ENCODE measurements at places on chromosomes 5 and 9.
A peak's percentile ranks its signal among the peaks of the same experiment; 100 is the strongest.

GRCh38 chr9:34518110-34518616 is 4.6 kb downstream of the ENHO start:
- DNase-seq: no peak

GRCh38 chr9:134642385-134643181 is 980 bp downstream of the COL5A1 start:
- DNase-seq: no peak

GRCh38 chr9:21281275-21281674 is 23.8 kb downstream of the IFNA5 start:
- no peak for DNase-seq

GRCh38 chr5:132408456-132408855 is 38.9 kb downstream of the SLC22A5 start:
- no peak for DNase-seq

GRCh38 chr9:27347889-27348288 is 50.9 kb upstream of the EQTN start:
- no peak for DNase-seq

GRCh38 chr5:57772512-57772911 is 289.9 kb upstream of the ACTBL2 start:
- no peak for DNase-seq

DNA sequence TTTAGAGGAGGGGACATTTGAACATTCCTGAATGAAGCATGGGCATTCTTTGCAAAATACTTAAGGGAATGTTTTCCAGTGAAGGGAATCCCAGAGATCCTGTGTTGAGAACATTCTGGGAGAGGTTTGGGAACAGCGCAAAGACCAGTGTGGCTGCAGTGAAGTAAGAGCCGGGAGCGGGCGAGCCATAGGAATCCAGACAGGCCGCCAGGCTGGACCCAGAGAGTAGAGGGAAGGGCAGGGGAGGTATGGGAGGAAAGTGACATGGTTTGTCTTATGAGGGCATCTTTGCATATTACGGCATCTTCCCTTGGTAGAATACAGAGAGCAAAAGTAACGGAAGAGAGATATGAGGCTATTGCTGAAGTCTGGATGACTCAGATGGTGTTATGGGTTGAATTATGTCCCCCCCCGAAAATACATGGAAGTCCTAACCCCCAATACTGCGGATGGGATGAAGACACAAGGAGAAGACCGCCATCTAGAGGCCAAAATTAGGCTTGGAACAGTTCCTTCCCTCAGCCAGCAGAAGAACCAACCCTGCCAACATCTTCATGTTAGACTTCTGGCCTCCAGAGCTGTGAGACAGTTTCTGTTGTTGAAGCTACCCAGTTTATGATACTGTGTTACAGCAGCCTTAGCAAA is 268.2 kb downstream of the MAST4 start:
- no peak for DNase-seq

DNA sequence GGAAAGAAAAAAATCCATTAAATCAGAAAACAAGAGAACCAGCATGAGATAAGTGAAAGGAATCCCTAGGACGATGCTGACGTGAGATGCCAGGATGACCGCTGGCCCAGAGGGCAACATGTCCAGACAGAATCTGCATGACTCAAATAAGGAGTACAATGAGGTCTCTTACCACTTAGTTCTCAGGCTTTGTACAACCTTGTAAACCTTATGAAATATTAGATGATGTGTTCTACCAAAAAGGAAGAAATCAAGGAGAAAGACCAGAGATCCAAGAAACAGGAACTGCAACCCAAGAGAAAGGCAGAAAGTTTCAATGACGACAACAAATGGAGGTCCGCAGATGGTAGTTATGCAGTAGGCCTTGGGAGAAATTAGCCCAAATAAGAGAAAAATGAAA is 2.8 kb upstream of the GPR150 start:
- no peak for DNase-seq

DNA sequence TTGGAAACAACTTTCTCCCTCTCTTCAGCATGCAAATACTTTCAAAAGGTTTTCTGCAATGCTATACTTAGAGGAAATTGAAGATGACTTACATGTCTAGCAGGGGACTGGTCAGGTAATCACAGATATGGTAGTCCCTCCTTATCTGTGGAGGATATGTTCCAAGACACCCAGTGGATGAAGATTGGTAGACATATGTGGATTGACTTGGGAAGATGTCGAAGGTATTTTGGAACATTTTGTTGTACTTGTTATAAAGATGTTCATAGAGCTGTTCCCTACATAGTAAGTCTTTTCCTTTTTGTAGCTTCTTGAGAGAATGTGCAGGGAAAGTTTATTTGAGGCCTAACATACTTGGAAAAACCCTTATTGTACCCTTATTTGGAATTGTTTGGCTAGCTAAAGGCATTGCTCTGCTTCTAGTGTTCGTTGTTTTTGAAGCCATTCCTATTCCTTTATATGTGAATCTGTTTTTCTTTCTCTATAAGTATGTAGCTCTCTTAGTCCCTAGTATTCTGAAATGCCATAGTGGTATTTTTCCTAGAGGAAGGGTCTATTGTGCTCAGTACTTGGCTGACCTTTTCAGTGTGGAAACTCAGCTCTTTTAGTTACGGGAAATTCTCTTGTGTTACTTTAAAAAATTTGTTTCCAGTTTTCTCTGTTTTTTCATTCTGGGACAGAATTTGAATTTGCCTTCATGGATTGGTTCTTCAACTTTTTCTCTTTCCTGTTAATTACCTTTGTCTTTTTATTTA is 25.7 kb downstream of the GPR151 start:
- no peak for DNase-seq

- DNase-seq: no peak
Measured at GRCh38 chr5:163696579-163696887, 191.1 kb downstream of the MAT2B start.

DNA sequence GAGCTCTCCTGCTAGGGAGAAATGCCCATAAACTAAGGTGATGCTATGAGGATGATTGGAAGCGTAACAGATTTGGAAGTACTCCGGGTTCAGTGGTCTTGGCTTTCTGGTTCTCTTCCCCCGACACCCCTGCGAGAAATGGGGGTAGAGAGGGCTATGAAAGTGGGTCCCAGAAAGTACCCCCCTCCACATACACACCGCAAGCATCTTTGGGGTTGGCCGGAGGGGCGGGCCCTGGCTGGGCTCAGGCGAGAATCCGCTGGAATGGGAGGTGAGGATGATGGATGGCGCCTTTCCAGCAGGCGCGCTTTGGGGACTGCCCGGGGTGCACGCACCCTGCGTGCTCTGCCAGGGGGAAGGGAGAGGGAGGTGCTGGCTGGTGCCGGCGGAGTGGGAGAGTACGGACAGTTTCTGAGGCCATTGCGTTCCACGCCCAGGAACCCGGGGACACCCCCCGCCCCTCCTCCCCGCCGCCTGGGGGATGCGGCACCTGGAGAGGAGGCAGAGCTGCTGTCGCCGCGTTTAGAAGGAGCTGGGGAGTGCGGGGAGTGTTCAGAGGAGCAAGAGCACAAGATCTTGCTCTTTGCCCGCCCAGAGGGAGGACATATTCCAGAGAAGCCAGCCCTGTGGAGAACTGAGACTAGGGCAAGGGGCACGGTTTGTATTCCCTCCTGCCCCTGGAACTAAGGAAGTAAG is 1.9 kb downstream of the PCSK5 start:
- peak; percentile 2 for DNase-seq

DNA sequence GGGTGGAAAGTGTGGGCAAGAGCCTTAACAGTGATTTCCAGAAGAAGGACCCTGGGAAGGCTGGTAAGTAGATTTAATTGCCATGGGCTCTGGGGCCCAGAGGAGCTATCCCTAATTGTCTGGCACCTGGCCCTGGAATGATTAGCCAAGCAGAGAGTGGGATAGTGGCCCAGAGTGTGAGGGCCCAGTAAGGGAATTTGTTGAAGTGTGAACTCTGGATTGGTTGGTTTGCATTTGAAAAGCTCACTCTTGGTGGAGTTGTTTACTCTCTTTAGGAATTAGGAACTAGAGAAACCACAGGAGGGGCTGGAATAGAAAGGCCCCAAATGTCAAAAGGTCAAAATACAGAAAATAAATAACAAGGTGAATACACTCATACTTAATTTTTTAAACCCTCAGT is 207.1 kb downstream of the GABRG2 start:
- no peak for DNase-seq

DNA sequence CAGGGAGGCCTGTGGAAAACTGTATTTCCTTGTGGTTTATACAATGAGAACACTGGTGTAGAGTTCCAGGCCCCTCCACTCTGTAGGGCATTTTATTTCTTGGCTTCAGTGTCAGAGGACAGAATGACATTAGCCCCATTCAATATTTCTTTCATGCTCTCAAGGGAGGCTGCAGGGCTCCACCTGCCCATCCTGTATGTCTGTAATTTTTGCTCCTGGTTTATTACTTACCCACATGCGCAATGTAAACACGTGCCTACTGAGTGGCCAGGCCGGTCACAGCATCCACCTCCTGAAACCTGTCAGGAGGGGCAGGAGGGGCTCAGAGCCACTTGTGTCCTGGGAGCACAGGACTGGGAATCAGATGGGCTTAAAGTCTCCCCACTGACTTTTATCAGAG is 82.4 kb downstream of the GADD45G start:
- DNase-seq: no peak

DNA sequence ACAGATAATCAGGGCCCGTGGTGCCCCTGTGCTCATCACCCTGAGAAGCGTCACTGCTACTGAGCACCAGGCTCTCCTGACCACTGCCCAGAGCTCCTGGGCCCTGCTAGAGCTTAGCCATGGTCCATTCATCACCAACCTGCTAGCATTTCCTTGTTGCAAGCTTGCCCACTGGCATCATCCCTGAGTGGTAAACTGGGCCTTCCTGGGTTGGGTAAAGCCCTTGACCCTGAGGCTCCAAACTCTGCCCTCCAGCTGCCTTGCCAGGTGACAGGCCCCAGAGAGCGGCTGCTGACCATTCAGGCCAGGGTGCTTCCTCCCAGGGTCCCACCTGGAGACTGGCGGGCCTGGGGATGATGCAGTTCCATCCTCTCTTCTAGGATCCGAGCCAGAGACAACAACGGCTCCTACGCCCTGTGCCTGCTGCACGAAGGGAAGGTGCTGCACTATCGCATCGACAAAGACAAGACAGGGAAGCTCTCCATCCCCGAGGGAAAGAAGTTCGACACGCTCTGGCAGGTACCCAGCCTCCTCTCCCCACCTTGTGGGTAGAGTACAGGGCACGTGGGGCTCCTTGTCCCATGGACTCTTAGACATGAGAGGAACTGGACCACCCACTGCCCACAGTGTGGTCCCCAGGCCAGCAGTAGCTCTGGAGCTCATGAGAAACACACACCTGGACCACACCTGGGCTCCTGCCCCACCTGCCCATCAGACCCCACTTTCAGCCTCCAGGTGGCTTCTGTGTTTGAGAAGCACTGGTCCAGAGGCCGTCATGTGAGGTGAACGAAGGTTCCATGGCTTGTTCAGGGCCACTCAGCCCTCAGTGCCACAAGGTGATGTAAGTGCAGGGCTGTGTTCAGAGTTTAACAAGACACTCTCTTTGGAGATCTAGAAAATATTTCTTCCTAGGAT is 60.5 kb downstream of the SYK start:
- no peak for DNase-seq

DNA sequence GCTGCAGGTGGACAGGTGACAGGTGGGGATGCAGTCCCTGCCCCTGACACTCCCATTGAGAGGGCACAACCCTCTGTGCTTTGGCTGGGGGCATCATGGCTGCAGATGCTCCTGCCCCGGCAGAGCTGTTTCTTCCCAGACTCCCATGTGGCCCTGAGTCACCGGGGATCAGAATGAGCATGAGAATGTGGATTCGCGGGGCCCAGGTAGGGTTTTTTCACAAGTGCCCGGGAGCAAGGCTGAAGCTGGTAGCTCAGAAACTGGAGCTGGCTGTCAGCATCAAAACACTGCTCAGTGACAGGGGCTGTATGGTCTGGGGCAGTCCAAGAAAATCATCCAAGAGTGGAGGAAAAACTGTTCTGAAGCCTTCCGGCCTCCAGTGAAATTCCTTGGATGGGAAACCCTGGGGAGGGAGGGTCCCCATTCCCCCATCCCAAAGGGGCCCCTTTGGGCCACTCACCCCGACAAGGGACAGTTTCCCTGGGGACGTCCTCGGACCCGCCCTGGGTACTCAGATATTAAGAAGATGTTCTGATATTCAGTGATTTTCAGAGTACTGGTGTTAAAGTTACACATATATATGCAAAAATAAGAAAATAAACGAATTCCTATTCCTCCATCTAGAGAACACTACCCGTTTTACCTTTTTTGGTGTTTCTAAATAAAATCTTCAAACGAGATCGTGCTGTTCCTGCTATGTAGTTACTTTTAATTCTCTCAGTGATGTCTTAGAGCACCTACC is 120.1 kb upstream of the LPCAT1 start:
- no peak for DNase-seq

GRCh38 chr5:122701640-122702523 is 73.0 kb upstream of the SNX2 start:
- no peak for DNase-seq

- no peak for DNase-seq
Measured at GRCh38 chr9:93058355-93059010, at the start of gene SUSD3. Gene SUSD3, plus strand, starts transcription at chr9:93058701. Its CDS starts 42 bp downstream, at chr9:93058743.

DNA sequence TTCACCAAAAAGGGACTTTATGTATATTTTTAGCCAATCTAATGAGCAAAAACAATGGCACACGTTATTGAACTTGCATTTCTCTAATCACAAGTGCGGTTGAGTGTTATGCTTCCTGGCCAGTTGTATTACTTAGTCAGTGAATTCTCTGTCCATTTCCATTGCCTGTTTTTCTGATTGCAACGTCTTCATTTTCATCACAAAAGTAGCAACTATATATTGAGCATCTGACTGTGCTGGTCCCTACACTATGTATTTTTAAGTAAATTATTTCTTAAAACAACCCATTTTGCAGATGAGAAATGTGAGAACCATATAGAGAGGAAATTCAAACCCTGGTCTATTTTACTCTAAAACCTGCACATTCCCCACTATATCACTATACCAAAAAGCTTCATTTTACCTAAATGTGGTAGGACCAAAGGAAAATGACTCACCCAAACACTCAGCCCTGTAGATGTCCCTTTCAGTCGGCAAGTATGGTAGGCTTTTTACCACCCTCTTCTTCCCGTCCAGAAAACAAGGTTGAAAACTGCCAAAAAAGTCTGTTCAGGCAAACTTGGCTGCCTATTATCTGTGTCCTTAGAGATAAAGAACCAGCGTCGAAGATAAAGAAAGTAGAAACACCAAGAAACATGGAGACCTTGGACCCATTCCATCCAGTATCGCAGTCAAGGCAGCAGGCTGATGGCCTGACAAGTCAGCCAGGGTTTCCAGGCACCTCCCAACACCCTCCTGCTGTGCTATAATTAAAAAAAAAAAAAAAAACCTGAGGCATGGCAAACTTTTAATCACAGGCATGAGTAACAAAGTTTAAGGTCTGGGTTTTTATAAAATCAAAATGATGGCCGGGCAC is 18.8 kb upstream of the FAM13B start:
- no peak for DNase-seq
